Thymus (tissue), 14 donors: ENCODE measurements at places on chromosomes 11 and 22.

- DNase-seq = no peak
Measured at GRCh38 chr11:121417055-121417551, 35.0 kb upstream of the SORL1 start.

GRCh38 chr11:88288560-88288959, 49.0 kb downstream of the CTSC start:
- no peak for DNase-seq

GRCh38 chr11:91199866-91200265, 977.0 kb upstream of the CHORDC1 start:
- no peak for DNase-seq

DNA sequence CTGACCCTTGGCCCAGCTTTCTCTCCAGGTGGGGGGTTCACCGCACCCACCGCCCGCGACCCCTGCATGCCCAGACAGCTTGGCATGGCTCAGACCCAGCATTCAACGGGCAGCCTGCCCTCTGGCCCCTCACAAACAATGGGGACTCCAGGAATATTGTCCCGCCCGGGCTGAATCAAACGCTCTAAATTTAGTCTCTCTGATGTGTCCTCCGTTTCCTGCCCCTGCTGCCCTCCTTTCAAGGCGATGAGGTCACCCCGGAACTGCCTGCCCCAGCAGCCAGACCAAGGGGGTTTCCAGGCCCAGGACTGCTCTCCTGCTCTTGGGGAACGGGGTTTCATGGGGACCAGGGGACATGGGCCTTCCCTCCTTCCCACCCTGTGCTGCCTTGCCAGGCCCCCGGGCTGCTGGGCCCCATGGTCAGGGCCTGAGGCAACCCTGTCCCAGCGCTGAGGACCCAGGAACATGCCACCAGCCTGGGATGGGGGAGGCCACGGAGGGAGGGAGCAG, 10.1 kb upstream of the PDGFB start:
- DNase-seq = no peak

GRCh38 chr11:134792044-134792443, 380.0 kb upstream of the B3GAT1 start:
- no peak for DNase-seq

DNA sequence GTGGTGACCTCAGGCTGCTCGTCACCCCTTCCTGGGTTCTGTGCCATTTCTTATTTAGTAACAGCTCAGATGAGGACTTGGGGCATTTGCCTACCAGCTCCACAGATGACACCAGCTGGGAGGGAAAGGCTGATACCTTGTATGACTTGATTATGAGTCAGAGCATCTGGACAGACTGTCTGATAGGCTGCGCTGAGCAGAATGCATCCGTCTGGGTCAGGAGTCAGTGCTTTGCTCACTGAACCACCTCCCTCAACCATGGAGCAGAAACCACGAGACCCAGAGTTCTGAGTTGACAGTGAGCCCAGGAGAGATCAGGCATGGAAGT, 6.8 kb downstream of the ST14 start:
- DNase-seq = no peak

- DNase-seq = no peak
Measured at GRCh38 chr11:18699848-18700261, 1.3 kb downstream of the TMEM86A start.

- DNase-seq = no peak
Measured at GRCh38 chr11:132062541-132062940, 692.1 kb downstream of the NTM start.

GRCh38 chr11:8593455-8593854, 573 bp downstream of the STK33 start:
- DNase-seq = no peak

- peak; percentile 59 for DNase-seq
Measured at GRCh38 chr11:46315033-46315738, 32.1 kb upstream of the DGKZ start.

DNA sequence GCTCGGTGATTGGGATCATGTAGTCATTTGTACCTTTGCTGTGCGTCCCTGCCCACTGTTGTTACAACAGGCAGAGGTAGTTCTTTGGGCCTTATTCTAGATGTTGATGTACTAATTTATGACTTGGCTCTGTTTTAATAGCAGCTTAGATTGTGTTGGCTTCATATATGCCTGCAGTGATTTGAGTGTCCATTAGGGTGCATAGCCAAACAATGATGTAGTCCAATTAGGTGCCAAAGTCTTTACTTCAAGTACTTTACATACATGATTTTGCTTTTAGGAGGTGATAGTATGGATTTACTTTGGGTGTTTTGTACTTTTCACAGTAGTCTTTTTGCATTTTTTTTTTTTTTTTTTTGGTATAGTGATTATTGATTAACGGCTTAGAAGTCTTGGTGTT, 46.4 kb downstream of the PPP6R3 start:
- DNase-seq = no peak

DNA sequence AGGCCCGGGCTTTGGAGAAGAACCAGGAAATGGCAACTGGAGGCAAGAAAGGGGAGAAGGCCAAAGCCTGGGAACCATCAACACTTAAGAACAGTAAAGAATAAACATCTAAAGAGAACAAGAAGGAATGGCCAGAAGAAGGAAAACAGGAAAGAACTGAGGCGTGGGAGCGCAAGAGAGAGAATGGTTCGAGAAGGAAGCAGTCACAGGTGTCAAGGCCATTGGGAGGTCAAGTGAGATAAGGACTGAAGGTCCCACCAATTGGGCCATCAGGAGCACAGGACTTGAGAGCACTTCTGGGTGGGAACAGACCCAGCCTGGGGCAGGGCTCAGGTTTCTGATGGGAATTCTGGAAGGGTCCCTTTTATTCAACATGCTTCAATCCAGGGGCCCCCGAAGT, 697 bp upstream of the SCGB1A1 start:
- DNase-seq = no peak

- no peak for DNase-seq
Measured at GRCh38 chr11:72391638-72392423, 42.5 kb downstream of the CLPB start.

DNA sequence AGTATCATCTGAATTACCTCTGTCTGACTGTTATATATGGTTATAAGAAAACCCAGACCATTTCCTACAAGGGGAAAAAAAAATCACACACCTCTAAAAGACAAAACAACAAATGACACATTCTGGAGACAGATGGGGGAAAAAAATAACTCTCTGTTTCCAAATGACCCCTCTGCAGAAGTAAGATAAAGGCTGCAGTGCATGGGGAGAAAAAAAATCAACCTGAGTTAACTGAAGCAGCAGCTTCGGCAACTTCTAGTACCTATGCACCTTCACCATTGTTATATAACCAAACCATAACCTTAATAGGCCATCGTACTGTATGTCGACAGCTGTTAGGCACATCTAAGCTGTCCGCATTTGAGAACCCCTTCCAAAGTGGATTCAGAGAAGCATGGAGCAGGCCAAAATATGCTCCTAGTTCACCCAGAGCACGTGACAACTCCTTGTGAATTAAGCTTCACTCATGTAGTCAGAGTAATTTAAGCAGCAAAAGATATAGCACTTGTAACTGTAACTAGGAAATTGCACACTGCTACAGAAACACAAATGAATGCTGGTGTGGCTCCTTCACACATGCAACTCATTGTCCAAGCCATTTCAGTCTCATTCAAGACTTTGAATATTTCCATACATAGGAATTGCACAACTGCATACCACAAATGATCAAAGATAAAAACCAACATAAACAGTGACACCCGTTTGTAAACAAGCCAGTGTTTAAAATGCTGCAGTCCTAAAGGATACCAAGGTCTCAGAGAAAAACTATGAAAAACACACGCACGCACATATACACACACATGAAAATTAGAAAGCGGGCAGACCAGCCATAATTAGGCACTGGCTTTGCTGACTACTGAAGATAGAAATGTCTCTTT, 2.7 kb downstream of the SIK3 start:
- DNase-seq = peak; percentile 37

- DNase-seq = peak; percentile 16
Measured at GRCh38 chr11:104858882-104859775, 39.1 kb downstream of the CASP12 start.

DNA sequence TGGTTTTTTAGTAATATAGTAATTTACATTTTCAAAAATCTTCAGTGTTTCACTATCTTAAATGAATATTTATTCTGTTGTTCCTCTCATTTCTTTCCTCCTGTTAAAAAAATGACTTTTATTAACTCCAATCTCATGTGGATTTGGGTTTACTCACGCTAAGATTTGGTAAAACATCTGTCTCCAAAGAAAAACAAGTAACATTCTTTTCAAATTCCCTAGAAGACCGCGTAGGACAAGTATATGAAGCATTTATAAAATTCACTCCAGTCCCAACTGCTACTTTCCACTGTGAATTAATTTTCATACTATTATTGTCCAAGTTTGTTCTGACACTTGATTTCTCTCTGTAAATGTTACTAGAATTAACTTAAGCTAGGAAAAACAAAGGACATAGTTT, 26.2 kb downstream of the SBF2 start:
- no peak for DNase-seq

- DNase-seq = no peak
Measured at GRCh38 chr11:66268952-66269905, 790 bp downstream of the RAB1B start.

GRCh38 chr11:84145616-84146185, 859.5 kb upstream of the CCDC90B start:
- DNase-seq = no peak

DNA sequence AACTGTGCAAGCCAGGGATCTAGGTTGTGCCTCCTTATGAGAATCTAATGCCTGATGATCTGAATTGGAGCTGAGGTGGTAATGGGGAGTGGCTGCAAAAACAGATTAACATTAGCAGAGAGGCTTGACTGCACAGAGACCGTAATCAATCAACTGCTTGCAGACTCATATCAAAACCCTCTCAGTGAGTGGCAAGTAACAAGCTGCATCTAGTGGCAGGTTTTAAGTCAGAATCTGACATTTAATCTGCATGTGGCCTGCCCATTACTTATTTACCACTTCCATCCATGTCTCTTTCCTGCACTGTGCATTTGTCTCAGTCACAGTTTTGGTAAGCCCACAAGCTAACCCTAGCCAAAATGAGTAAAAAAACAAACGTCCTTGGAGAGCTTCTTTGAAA, 11.2 kb downstream of the C11orf58 start:
- no peak for DNase-seq

GRCh38 chr11:82864268-82864667, 36.0 kb downstream of the PRCP start:
- DNase-seq = no peak

DNA sequence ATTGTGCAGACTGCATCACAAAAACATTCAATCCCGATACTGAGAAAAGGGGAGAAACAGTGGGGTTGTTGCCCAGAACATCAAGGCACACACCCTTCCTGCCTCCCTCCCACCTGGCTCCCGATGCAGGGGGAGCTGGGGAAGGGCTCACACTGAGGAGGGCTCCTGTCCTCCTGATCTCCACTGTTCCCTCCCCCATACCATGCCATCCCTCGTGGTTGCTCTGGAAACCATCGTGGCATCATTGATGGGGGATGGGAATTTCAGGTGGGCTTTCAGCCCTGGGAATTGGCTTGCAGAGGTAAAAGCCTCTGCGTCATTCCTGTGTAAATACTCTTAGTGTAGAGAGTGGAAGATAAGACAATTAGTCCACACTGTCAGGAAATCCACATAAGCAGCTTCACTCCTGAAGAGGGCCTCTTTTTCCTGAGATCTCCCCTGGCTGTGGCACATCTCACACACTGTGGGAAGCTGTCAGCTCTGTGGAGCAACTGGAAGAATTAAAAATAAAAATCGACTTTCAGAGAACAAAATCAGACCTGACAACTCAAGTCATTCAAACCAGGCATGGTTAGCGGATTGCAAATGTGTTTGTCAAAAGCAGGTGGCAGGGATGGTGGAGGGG, 176.0 kb downstream of the CHST1 start:
- DNase-seq = no peak
